Left lung (tissue), 14 donors: ENCODE measurements at places on chromosomes 1 and 21.

DNA sequence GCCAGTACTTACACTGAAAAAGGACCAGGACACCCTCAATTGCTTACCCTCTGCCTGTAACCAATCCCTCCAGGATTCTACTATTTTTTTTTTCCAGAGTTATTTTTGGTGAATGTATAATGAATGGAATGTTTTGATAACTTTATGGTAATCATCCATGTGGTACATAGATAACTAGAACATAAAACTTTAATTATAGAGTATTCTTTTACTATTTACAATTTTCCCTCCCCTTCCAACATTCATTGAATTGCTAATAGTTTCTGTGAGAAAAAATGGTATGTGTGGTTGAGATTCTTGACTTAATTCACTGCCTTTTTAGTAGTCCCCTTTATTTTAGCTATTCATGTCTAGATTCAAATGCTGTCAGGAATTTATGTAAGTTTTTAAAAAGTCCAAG lies 164.6 kb downstream of the CYYR1 start:
- H3K4me1 ChIP-seq, result no peaks in the 10 kb centered on the region
- no peak for DNase-seq
- H3K27me3 ChIP-seq, result no peaks in the 10 kb centered on the region
- no peaks in the 10 kb centered on the region for H3K36me3 ChIP-seq

DNA sequence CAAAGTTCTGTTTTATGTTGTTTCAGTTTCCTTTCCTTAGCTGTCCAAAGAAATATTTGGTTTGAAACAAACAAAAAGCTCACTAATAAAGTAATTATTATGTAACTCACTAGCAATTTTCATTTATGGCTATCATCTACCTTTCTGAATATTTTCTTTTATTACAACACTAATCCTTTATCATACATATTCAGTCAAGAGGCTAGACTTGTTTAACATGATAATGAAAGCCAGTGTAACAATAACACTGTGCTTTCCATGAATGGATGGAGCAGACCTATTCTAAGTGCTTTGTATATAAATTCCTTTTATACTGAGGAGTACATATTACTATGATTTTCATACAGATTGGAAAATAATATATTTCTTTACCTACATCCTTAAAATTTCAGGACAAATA lies 972.8 kb upstream of the ADGRL4 start:
- no peaks in the 10 kb centered on the region for H3K4me1 ChIP-seq
- H3K27me3 ChIP-seq, result no peaks in the 10 kb centered on the region
- no peak for DNase-seq
- no peak overlapping the region for H3K4me3 ChIP-seq
- no peak overlapping the region for H3K27ac ChIP-seq

- peaks cover 6% of the 10 kb centered on the region for H3K27me3 ChIP-seq
- H3K4me3 ChIP-seq, result no peak overlapping the region
- DNase-seq, result no peak
- H3K36me3 ChIP-seq, result no peaks in the 10 kb centered on the region
- peaks cover 4% of the 10 kb centered on the region for H3K4me1 ChIP-seq
- H3K27ac ChIP-seq, result no peak overlapping the region
These were observed 4.2 kb upstream of the FAM131C start for GRCh38 chr1:16077406-16078245.

DNA sequence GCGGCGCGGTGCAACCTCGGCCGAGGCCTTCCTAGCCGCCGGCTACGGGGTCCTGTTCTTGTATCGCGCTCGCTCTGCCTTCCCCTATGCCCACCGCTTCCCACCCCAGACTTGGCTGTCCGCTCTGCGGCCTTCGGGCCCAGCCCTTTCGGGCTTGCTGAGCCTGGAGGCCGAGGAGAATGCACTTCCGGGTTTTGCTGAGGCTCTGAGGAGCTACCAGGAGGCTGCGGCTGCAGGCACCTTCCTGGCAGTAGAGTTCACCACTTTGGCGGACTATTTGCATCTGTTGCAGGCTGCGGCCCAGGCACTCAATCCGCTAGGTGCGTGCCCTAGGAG lies 379 bp downstream of the PPCS start:
- H3K4me1 ChIP-seq, result peaks cover 30% of the 10 kb centered on the region
- H3K27me3 ChIP-seq, result no peaks in the 10 kb centered on the region
- peak overlapping the region; percentile 96 for H3K27ac ChIP-seq
- peaks cover 39% of the 10 kb centered on the region for H3K36me3 ChIP-seq
- no peak for DNase-seq

DNA sequence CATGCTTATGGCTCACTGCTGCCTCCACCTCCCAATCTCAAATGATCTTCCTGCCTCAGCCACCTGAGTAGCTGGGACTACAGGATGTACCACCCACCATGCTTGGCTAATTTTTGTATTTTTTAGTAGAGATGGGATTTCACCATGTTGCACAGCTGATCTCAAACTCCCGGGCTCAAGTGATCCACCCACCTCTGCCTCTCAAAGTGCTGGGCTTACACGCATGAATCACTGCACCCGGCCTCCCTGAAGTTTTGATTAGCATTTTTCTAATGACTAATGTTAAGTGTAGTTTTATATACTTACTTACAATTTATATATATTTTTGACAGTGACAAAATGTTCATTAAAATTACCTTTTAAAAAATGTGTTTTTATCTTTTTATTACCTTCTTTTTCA lies 41.1 kb downstream of the ZNF678 start:
- no peak overlapping the region for H3K27ac ChIP-seq
- no peaks in the 10 kb centered on the region for H3K27me3 ChIP-seq
- no peak overlapping the region for H3K4me3 ChIP-seq
- no peak for DNase-seq
- H3K4me1 ChIP-seq, result no peaks in the 10 kb centered on the region
- H3K36me3 ChIP-seq, result peaks cover under 1% of the 10 kb centered on the region

DNA sequence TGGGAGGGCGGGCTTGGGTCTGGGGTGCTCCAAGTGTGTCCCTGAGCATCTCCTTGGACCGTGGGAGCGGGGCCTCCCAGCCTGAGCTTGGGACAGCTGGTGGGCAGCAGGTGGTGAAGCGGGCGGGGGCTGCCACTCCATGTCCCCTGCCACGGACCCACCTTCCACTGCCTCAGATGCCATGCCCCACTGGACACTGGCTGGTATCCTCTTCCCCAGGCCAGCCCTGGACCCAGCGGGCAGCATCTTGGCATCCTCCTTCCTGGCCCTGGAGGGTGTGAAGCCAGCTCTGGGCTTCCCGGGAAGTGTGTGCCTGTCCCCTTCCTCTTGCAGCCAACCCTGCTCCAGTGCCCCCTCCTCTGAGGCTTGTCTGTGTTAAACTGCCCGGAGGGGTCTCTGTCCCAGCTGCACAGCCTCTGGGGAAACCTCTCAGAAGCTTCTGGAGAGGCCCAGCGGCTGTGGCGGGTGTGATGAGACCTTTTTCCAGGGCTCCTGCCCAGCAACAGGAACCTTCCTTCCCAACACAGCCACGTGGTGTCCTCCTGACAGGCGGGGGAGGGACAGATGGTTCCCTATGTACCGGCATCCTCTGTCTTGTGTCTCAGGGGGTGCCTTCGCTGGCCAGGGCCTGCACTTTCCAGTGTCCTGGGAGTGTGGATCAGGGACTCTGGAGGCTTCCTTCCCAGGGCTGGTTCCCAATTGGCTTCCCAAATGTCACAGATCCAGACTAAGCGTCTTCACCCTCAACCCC lies 81.6 kb upstream of the DISP3 start:
- no peaks in the 10 kb centered on the region for H3K27me3 ChIP-seq
- no peak for DNase-seq
- H3K4me3 ChIP-seq, result no peak overlapping the region
- H3K36me3 ChIP-seq, result no peaks in the 10 kb centered on the region
- no peak overlapping the region for H3K27ac ChIP-seq

GRCh38 chr1:192986110-192986747 lies 72.9 kb downstream of the UCHL5 start:
- no peak overlapping the region for H3K27ac ChIP-seq
- no peaks in the 10 kb centered on the region for H3K4me1 ChIP-seq
- no peaks in the 10 kb centered on the region for H3K36me3 ChIP-seq
- DNase-seq, result no peak
- H3K27me3 ChIP-seq, result no peaks in the 10 kb centered on the region

GRCh38 chr21:45116066-45116465 lies 41.7 kb downstream of the ADARB1 start:
- H3K27me3 ChIP-seq, result no peaks in the 10 kb centered on the region
- H3K4me1 ChIP-seq, result peaks cover 26% of the 10 kb centered on the region
- no peak overlapping the region for H3K4me3 ChIP-seq
- H3K36me3 ChIP-seq, result no peaks in the 10 kb centered on the region
- no peak overlapping the region for H3K27ac ChIP-seq
- no peak for DNase-seq

DNA sequence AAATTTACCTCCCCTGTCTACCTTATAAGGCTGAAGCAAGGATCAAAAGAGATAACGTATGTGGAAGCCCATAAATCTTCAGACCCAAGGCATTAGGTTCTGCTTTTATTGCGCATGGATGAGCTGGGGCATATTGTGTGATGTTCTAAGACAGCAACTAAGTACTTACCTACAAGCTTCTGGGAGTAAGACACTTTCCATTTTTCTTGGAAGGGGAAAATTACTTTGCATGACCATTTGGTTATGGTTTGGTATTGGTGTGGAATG lies 21.1 kb downstream of the LMOD1 start:
- DNase-seq, result no peak
- H3K36me3 ChIP-seq, result no peaks in the 10 kb centered on the region
- H3K4me3 ChIP-seq, result no peak overlapping the region
- H3K27me3 ChIP-seq, result no peaks in the 10 kb centered on the region

DNA sequence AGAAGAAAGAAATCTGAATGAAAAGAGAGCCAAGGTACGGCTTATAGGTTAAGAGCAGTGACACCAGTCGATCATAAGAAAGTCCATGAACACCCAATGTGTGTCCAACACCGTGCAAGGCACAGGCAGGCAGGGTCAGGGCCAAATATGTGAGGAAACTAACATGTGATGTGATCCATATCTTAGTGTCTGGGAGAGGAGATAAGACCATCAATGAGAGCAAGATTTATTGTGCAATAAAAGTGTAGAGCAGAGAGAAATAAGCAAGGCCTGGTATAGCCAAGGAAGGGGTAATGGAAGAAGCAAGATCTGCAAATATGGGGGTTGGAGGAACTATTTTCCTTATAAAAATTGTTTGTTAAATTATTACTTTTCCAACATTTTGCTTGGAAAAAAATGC lies 198.8 kb downstream of the CRB1 start:
- H3K4me3 ChIP-seq, result no peak overlapping the region
- H3K4me1 ChIP-seq, result peaks cover 7% of the 10 kb centered on the region
- DNase-seq, result no peak

- H3K36me3 ChIP-seq, result no peaks in the 10 kb centered on the region
- H3K27ac ChIP-seq, result no peak overlapping the region
- H3K4me3 ChIP-seq, result no peak overlapping the region
- DNase-seq, result no peak
These were observed 938.7 kb downstream of the TTLL7 start for GRCh38 chr1:83060221-83060620.

GRCh38 chr1:14602136-14602535 lies 3.7 kb downstream of the KAZN start:
- H3K27ac ChIP-seq, result no peak overlapping the region
- H3K4me1 ChIP-seq, result no peaks in the 10 kb centered on the region
- no peak for DNase-seq
- H3K4me3 ChIP-seq, result no peak overlapping the region
- no peaks in the 10 kb centered on the region for H3K36me3 ChIP-seq
- peaks cover 40% of the 10 kb centered on the region for H3K27me3 ChIP-seq

DNA sequence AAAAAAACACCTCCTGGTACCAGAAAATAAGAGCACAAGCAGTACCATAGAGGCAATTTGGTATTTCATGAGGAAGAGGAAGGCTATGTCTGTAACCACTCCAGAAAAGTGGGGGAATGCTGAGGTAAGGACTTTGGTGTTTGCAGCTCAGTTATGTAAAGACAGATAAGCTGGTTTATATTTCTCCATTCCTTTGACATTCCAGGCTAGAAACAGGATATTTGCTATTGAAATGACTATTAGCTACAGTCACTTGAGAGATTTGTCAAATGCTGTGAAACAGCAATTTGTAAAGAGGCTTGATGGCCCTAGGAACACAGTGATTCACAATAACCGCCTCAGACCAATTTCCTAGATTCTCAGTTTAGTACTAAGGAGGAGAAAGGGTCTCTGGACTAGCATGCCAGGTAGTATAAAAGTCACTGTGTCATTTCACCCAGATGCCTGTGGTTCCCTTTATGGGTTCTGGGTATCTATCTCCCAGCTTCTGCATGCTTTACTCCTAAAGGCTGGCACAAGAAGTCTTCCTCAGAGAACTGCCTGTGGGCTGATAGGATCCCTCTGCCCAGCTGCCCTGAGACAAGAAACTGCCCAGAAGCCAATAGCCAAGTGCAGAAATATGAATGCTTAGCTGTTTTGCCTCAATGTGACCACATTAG lies 80.5 kb downstream of the VCAM1 start:
- H3K4me3 ChIP-seq, result no peak overlapping the region
- H3K4me1 ChIP-seq, result no peaks in the 10 kb centered on the region
- DNase-seq, result no peak
- H3K27ac ChIP-seq, result peak overlapping the region; percentile 14

GRCh38 chr1:169964206-169964605 lies 70.5 kb upstream of the SCYL3 start:
- H3K4me3 ChIP-seq, result no peak overlapping the region
- H3K4me1 ChIP-seq, result no peaks in the 10 kb centered on the region
- no peaks in the 10 kb centered on the region for H3K36me3 ChIP-seq
- no peaks in the 10 kb centered on the region for H3K27me3 ChIP-seq
- H3K27ac ChIP-seq, result no peak overlapping the region
- no peak for DNase-seq
